ENCODE measurements at places on chromosomes 7 and 10.
A peak's percentile ranks its signal among the peaks of the same experiment; 100 is the strongest.

GRCh38 chr10:31135171-31135570 lies 103.5 kb upstream of the ZNF438 start:
- DNase-seq: no peak

GRCh38 chr7:44145479-44145968 lies 4.4 kb upstream of the MYL7 start:
- no peak for DNase-seq

GRCh38 chr7:31729195-31729804 lies 42.3 kb downstream of the PPP1R17 start:
- no peak for DNase-seq

GRCh38 chr10:63964406-63964805 lies 443.2 kb downstream of the REEP3 start:
- no peak for DNase-seq

DNA sequence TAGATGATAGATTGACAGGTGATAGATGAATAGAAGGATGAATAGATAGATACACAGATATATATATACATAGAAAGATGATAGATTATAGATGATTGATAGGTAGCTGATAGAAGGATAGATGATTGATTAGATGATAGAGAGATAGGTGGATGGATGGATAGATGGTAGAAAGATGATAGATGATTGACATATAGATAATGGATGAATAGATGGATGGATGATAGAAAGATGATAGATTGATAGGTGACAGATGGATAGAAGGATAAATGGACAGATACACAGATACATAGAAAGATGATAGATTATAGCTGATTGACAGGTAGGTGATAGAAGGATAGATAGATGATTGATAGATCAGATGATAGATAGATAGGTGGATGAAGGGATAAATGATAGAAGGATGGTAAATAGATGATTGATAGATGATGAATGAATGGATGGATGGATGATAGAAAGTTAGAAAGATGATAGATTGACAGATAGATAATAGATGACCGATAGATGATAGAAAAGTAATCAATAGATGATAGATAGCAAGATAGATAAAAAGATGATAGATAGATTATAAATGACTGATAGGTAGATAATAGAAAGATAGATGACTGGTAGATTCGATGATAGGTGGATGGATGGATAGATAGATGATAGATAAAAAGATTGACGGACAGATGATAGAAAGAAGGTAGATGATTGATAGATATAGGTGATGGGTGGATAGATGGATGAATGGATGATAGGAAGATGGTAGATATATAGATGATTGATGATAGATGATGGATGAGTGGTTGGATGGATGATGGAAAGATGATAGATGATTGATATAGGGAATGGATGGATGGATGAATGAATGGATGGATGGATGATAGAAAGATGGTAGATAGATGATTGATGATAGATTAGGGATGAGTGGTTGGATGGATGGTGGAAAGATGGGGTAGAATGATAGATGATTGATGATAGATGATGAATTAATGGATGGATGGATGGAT lies 80.4 kb downstream of the MICALL2 start:
- DNase-seq: no peak

DNA sequence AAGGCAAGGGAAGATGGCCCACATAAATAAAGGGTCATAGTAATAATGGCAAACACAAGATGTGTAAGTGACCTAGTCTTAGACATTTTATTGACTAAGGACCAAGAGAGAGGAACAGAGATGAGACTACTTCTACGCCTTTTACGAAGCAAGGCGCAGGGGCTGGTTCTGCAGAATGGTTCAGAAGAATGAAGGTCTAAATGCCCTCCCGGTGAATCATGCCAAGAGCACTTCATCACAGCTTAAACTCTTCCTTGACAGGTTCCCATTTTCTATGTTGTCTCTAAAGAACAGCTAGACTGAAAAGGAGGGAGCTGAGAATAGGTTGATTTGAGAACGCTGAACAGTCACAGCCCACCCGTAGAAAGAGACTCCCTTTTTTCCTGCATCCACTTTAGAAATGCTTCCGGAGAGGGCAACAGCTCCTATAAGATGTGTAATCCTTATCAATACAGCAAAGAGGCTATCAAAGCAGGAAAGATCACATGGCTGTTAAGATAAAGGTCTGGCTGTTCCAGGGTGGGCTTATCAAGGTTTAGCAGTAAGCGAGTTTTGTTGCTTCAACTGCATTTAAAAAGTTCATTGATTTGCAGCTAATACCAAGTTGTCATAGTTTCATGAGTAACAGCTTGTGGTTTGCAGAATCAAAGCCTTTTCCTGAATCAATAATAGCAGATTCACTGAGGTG lies 93.4 kb upstream of the AUTS2 start:
- no peak for DNase-seq

DNA sequence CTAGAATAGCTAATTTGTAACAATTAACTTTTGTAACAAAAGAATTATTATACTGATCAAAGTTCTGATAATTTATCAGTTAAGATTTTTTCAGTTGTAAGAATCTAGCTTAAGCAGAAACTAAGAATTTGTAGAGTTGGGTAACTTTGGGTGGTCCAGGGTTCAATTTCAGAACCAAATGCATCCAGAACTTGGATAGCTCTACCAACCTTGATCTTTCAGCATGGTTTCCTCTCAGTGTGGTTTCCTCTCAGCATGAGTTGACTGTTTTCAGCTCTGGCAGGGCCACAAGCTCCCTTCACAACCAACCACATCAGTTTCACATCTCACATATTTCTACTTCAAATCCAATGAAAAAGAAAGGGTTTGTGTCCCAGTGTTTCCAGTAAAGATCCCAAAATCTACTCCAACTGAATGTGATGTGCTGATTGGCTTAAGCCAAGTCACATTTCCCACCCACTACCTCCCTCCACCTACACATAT lies 3.3 kb upstream of the FAS start:
- DNase-seq: no peak

DNA sequence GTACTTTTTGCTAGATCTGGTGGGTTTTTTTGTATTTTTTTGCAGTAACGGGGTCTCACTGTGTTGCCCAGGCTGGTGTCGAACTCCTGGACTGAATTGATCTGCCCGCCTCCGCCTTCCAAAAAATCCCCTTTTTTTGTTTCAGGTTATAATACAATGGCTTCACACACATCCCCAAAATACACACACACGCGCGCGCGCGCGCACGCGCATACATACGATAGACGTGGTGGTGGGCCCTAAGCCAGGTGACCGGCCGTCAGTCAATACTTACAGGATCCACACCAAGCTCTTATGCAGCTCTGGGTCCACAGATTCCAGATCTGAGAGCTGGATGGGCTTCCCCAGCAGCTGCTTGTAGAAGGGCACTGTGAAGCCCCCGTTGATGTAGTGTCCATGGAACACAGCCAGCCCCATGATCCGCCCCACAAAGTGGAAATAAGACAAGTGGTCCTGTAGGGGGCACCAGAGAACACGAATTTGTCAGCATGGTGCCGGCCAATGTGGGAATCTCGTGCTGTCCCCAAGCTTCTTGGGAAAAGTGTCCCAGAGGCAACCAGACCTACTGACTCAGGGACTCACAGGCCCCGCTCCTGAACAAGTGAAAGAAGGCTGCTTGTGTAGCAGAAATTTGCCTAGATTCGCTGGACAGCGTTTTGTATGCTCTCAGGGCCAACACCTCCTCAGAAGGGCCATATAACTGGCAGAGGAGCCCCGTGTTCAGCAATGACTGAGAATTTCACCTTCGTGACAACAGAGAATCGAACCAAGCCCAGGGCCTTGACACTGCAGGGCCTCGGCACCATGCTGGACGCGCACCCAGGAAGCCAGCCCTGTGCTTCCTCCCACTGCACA lies 103.6 kb downstream of the SMURF1 start:
- DNase-seq: peak; percentile 67

DNA sequence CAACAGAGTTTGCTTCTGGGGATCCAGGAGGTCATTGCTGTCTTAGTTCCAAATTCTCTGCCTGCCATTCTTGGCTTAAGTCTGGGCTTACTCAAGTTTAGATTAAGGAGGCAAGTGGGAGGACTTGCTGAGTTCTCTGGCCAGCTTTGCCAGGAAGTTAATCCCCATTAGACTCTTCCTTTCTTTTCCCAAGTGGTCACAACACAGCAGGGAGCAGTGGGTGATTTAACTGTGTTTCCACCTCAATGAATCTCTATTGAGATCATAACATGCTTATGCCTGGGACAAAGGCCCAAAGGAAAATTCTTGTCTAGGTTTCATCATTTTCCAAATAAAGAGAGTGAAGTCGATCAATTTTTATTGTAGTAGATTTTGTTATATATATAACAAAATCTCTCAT lies 1159.6 kb downstream of the SORCS3 start:
- DNase-seq: no peak

- DNase-seq: no peak
Observed at GRCh38 chr7:1081931-1082401, 5.9 kb upstream of the GPER1 start.

DNA sequence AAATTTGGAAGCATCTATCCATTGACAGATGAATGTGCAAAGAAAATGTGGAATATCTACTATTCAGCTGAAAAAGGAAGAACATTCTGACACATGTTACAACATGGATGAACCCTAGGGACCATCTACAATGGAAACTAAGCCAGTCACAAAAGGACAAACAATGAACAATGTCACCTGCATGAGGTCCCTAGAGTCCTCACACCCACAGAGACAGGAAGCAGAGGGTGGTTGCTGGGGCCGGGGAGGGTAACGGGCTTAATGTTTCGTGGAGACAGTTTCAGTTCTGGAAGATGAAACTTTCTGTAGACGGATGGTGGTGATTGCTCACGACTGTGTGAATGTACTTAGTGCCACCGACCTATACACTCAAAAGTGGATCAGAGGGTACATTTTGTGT lies 282.9 kb downstream of the ADARB2 start:
- no peak for DNase-seq

DNA sequence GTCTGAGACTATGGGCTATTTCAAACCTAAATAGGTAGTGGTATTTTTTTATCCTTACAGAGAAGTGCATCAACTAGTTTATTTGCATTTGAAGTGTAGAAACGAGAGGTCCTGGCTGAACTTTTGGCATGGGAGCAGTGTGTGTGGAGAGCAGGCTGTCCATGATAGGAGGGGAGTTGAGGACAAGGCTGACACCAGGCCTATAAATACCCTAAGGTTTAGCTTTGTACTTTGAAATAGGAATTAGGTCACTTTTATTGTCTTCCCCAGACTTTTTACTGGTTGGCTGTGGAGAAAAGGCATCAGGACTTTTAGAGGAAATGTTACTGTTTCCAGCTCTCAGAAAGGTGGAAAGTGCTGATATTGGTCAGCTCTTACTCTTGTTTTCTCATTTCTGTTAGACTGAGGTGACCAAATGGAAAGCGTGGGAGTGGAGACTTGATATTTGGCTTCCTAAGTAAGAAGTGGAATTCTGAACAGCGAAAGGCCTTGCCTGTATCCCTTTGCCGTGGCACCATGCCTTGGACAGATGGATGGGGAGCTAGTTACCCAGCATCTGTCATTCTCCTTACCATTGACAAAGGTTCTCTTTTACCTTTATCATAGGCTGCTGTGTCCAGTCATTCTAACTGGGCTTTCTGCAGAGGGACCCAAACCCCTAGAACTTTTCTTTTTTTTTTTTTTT lies 46.0 kb downstream of the GBF1 start:
- no peak for DNase-seq

- no peak for DNase-seq
Observed at GRCh38 chr10:52351914-52352330, 37.8 kb downstream of the DKK1 start.

GRCh38 chr10:124271676-124272075 lies 147.0 kb downstream of the OAT start:
- no peak for DNase-seq

DNA sequence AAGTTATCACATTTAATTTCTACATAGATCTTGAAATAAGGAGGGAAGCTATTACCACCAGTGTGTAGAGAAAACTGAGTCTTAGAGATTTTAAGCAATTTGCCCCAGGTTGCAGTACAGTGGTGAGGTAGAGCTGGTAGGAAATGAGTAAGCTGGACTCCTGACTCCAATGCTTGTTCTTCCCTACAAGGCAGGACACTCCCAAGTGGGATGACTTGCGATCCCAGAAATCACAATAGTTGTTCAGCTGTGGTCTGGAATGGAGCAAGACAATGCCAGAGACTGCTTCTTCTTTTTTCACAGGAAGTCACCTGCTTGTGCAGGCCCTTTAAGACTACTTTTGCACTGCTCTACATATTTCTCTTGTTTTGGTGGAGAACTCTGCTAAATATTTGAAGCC lies 327.2 kb upstream of the BMPER start:
- no peak for DNase-seq

GRCh38 chr7:157745721-157746709 lies 409.2 kb downstream of the DNAJB6 start:
- DNase-seq: no peak

DNA sequence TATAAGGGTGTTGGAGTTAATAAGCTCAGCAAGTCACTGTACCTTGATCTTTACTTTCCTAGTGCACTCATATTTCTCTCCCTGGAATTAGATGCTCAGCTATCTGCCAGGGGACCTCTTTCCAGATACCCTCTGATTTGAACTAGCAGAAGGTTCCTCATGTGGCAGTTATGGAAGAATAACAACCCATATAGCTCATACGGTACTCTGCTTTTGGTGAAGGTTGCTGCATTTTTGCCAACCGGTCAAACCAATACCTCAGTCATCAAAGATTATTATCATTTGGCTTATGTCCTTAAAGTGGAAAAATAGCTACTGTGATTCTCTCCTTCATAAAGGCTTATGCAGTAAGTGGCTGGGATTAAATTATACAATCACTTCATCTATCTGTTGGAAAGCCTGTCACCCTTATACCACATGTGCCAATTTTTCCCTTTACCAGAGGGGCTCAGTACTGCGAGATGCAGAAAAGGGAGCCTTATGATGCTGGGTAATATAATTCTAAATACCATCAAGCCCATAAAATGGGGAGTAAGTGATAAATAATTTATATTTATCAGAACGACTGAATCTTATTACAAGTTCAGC lies 43.4 kb upstream of the PTER start:
- DNase-seq: no peak

DNA sequence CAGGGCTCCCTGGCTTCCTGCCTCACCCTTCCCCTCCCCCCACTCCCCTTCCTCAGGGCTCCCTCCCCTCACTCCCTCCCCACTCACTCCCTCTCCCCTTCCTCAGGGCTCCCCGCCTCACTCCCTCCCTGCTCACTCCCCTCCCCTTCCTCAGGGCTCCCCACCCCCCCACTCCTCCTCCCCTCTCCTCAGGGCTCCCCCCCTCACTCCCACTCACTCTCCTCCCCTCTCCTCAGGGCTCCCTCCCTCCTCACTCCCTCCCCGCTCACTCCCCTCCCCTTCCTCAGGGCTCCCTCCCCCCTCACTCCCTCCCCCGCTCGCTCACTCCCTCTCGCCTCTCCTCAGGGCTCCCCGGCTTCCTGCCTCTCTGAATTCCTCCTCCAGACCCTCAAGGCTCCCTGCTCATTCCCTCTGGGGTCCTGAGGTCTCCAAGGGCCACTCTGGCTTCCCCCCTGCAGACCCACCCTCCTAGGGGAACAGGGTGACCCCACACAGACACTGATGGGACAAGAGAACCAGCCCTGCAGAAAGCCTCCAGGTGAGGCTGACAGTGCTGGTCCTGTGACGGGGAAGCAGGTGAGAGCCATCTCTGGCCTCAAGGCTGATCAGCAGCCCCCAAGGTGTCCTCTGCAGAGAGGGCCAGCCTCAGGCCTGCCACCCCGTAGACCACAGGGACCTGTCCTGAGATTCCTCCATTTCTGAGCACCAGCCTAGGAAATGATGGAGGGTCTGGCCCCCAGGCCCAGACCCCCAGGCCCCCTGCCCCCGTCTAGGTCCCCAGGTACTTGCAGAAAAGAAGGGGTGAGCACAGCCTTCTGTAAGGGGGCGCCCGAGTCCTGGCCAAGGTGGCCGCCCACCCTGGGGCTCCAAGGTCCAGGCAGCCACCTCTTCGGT lies 47.2 kb downstream of the PWWP2B start:
- DNase-seq: no peak

GRCh38 chr10:22704942-22705341 lies 9.4 kb downstream of the PIP4K2A start:
- DNase-seq: no peak
